ENCODE measurements at places on chromosomes 2 and 18.

DNA sequence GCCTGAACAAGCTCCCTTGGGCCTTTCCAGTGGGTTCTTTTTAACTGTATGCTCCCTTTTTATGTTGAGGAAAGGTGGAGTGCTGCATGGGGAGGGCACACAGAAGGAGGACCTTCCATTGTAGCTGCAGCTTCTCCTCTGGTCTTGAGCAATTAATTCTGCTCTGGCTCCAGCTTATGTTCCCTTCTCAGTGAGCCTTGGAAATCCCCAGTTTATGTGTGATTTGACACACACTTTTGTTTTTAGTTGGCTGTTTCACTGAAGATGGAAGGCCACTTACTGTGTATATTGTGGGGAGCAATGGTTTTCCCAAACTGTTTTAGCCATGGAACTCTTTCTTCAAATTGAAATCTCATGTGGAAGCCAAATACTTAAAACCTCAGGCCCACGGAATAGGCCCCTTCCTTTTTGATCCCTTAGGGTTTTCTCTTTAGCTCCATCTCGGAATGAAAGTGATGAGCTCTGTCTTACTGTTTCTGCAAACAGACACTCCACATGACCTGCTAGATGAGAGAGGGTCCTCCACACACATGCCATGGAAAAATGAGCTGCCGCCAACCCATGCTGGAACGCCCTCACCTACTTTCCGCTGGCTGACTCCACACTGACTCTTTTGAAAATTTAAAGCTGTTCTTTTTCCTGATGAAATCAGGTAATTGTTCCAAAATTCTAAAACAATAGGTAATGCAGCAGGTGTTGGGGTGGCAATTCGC is 280.9 kb upstream of the SIX2 start:
- DNase-seq: no peak

GRCh38 chr18:58851856-58852255 is 12.8 kb upstream of the ZNF532 start:
- no peak for DNase-seq

DNA sequence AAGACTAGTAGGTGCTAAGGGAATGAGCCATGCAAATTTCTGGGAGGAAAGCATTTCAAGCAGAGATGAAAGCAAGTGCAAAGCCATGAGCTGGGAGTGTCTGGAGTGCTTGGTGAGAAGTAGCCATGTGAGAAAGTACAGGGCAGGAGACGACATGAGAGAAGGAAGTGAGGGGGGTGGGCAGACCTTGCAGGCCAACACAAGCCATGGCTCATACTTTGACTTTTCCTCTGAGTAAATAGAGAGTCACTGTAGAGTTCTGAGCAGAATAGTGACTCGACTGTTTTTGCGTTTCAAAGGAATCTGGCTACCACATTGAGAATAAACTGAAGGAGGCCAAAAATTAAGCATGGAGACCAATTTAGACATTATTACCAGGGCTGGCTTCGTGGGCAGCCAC is 42.2 kb downstream of the SCN2A start:
- no peak for DNase-seq

- no peak for DNase-seq
These were observed 68.1 kb downstream of the TMEM247 start for GRCh38 chr2:46547223-46548102.

GRCh38 chr2:200728630-200729029 is 83.1 kb upstream of the BZW1 start:
- no peak for DNase-seq

DNA sequence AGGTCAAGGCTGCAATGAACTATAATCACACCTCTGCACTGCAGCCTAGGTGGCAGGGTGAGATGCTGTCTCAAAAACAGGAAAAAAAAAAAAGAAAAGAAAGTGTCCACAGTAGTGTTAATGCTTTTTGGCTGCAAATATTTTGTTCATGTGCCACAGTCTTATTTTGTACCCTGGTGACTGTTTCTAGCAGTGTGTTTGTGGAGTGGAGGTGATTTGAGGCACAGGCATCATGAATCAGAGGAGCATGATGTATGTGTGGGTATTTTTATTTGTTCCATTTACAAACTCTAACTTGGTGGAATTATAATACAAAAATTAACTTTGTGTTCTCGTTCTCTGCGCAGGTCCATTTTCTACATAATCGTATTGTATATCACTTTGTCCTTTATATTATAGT is 30.6 kb downstream of the DTNA start:
- DNase-seq: no peak

DNA sequence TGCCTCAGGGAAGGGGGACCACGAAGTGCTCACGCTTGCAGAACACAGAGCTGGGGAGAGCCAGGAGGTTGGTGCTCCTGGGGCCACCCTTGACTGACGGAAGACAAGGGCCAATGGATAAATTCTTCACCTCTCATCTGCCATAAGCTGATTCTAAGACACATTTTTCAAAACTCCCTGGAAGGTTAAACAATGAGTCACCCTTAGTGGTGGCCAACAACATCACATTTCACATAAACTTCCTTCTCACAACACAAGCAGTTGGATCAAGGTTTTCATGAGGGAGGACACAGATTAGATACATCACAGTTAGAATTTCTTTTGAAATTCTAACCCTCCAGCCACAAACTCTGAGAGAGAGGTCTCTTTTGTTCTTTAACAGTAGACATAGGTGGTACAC is 713.6 kb upstream of the POU3F3 start:
- no peak for DNase-seq

DNA sequence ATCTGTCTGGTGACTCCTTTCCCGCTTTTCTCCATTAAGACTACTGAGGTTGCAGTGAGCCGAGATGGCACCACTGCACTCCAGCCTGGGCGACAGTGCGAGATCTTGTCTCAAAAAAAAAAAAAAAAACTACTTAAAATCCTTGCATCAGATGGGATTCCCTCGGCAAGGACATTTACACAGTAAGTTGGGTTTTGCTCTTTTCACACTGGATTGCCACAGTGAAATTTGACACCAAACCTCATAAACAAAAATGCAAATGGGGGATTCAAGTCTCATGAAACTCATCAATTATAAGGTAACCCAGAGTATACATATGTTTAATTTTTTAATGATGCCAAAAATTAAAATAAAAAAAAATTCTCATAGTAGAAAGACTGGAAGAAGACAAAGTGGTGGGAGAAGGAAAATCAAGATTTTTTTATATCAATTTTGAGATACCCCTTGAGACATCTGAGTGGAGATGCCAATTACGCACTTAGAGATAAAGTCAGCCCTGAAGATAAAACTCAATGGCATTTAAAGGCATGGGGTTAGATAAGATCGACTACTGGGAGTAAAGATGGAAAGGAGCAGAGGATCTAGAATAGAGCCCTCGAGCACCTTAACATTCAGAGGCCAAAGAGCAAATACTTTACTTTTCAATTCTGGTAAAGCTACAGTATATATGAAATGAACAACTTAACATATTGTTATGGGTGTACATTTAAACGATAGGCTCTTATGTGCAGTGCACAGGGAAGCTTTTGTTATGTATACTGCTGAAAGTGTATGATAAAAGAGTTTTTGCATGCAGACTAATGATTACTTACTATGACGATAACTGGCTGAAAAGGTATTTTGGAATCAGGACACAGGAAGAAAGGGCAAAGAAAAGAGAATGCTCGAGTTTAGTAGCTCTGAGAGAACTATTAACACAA is 37.6 kb downstream of the CHMP3 start:
- DNase-seq: no peak

- no peak for DNase-seq
These were observed 6.6 kb upstream of the HPCAL1 start for GRCh38 chr2:10296142-10296541.

GRCh38 chr18:34028324-34028723 is 196.4 kb downstream of the NOL4 start:
- DNase-seq: no peak

- peak; percentile 90 for DNase-seq
These were observed 315.1 kb downstream of the RDH14 start for GRCh38 chr2:18245375-18245774.

- no peak for DNase-seq
These were observed 1069.2 kb upstream of the CHAC2 start for GRCh38 chr2:52698408-52698807.

DNA sequence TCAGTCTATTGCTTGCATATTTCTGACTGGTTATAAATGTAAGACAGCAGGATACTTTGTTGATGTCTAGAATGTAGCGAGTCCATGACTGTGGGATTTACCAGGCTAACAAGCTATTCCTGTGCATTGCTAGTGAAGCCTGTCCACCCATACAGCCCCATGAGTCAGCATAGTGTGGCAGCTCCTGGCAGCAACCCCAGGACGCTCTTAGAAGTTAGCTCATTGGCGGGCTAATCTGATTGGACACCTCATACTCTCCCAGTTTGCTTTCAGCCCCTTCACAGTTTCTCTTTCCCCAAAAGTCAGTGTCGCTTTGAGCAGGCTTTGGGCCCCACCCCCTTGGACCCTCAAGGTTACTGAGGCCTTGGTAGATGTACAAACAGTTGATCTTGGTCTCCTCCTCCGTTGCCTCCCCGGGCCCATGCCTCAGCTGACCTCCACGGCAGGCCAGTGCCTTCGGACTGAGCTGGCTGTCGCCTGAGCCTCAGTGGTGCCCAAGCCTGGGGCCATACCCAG is 48.0 kb downstream of the COA5 start:
- no peak for DNase-seq

DNA sequence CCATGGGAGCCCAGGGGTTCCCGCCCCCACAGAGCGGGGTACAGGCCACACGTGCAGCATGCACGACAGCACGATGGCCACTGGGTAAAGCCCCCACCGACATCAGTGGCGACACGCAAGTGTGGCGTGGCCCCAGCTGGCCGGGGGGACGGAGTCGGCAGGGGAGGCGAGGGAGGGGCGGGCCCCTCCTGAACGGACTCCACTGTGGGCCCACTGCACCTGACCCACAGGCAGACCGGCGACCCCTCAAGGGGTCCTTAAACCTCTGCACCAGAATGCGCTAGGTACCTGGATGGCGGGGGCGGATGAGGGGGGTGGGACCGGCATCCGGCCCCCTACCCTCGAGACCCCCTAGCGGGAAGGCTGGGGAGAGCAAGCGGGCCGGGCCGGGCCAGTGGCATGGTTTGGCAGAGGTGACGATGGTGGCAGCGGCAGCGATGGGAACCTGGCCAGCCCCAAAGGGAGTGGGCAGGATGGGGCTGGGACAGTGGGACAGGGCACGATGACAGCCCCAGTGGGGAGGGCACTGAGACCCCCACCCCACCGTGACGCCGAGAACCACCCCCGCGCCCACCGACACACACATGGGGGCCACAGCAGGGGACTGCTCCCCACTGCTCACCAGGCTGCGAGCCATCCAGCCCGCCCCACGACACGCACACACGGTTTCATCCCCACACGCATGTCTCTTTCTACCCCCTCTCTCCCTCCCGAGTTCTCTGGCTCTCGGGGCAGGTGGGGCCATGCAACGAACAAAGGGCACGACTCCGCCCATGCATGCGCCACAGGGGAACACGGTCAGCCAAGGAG is 91.9 kb upstream of the ANKRD30BL start:
- DNase-seq: no peak

DNA sequence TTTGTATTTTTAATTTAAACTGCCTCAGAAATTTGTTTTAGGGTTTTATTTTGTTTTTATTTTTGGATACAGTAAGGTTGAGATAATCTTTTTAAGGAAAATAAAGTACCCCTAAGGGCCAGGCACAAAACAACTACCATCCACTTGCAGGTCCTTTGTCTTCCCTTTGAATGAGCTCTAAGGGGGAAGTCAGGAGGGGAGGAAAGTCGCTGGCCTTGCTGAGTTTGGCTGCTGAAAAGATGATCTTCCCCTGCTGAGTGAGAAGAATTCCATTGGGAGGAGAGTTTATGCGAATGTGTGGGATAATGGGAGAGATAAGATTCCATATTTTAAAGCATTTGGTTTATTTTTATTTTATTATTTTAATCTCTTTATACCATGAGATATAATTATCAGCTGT is 100.7 kb downstream of the ARHGAP15 start:
- no peak for DNase-seq

GRCh38 chr2:193966590-193966989 is 1690.4 kb upstream of the SLC39A10 start:
- no peak for DNase-seq

DNA sequence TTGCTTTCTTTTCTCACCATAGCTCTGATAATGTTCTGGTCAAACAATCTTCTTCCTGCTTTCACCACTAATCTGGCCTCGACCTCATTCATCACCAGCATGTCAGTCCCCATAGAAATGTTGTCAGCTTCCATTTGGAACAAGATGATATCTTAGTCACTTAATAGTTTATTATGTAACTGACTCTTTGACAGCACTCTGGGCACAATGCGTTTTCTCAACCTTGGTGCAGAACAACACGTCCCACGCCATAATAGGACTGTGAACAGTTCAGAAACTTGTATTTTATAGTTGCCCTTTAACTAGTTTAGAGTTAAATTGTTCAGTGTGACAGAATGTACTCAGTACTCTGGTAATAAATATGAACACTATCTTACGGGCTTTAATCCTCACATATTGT is 106.0 kb downstream of the MC4R start:
- no peak for DNase-seq

DNA sequence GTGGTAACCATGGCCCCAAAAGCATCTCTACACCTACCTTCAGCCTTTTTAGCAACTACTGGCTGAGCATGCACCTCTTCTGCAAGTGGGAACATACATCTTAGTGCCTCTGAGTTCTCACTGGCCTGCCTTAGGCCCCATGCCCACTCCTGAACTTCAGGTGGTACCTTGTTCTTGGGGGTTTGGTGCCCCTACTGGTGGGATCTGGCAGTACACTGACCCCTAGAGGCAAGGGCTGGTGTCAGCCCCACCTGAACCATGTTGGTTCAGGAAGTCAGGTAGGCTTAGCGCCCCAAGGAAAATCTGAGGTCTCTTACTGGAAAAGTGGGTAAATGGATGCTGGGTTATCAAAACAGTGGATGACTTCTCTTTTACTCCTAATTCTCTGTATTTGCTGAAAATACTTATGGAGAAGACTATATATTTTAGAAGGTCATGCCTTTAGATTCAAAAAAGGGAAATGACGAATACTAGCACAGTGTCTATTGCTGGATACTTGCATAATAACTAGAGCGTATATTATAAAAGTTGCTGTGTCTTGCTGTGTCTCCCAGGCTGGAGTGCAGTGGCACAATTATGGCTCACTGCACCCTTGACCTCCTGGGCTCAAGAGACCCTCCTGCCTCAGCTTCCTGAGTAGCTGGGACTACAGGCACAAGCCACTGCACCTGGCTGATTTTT is 84.6 kb downstream of the RAB31 start:
- DNase-seq: no peak

GRCh38 chr2:169046440-169047151 is 15.5 kb upstream of the ABCB11 start:
- no peak for DNase-seq

GRCh38 chr2:176566496-176566895 is 297.3 kb downstream of the MTX2 start:
- no peak for DNase-seq

- no peak for DNase-seq
These were observed 112.6 kb downstream of the TMEFF2 start for GRCh38 chr2:192082121-192082520.

GRCh38 chr2:114937366-114937930 is 495.0 kb downstream of the DPP10 start:
- DNase-seq: no peak

DNA sequence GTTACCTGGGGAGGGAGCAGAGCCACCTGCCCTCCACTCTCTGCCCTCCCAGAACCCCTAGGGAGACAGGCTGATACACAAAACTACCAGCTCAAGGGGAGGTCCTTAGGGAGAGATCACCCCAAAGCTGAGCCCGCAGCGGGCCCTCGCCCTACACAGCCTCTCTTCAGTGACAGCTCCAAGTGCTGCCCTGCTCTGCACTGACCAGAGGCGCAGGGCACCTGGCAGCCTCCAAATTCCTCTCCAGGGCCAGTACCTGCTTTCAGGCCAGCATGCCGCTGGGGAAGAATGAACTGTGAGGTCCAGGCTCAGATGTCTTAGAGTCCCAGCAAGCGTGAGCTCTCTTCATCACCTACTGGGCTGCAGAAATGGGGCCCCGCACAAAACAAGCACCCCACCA is 11.3 kb upstream of the SH3BP4 start:
- no peak for DNase-seq

All from NCI-H2171 (cell line).